ENCODE measurements at places on chromosomes 1 and 21.

- DNase-seq: peak; percentile 24
These were observed 420.4 kb upstream of the RUNX1 start for GRCh38 chr21:35469498-35469897.

- no peak for DNase-seq
These were observed 97.1 kb downstream of the VAV3 start for GRCh38 chr1:107867897-107868296.

DNA sequence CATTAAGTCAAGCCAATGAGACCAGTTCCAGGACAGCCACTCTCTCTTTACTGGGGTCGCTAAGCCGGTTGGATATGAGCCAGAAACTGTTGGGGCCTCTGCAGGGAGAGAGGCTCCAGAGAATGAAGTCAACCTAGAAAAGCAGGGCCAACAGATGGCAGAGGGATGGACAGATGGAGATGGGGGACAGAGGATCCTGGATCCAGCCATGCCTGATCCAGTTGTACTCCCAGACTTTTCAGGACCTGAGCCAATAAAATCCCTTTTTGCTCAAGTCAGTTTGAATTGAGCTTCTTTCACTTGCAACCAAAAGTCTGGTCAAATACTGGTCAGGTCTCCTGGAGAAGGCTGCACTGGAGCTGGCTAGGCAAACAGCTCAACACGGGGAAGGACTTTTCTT is 2.2 kb downstream of the DHCR24 start:
- no peak for DNase-seq

DNA sequence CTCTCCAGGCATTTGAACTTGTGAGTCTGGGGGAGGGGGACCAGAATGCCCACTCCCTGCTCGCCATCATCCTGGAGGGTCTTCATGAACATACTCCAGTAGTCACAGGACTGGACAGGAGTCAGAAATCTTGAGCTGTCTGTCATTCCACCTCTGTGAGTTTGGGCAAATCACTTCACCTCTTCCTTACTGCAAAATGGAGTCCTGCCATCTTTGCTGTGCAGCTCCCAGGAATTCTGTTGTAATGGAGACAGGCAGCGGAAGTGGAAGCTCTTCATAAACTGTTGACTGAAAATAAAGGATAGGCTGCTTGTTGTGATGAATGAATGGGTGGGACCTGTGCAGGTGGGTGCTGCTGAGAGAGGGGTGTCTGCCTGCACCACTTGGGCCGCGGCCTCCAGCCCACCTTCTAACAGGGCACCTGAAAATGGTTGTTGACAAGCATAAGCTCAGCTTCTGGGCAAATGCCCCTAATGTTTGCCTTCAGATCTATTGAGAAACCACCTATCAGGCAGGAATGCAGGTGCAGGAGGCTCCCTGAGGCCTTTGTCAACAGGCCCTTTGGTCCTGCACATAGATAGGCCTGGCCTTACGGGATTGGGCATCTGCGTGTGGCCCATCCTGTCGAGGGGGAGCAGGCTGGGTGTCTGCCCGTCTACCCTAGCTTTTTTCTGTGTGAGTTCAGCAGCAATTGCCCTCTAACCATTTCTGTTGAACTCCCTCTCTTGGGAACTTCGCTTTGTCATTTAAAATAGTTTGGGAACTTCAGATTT is 321.0 kb downstream of the RPS6KC1 start:
- DNase-seq: no peak

GRCh38 chr1:221911714-221912113 is 169.8 kb upstream of the DUSP10 start:
- DNase-seq: no peak

DNA sequence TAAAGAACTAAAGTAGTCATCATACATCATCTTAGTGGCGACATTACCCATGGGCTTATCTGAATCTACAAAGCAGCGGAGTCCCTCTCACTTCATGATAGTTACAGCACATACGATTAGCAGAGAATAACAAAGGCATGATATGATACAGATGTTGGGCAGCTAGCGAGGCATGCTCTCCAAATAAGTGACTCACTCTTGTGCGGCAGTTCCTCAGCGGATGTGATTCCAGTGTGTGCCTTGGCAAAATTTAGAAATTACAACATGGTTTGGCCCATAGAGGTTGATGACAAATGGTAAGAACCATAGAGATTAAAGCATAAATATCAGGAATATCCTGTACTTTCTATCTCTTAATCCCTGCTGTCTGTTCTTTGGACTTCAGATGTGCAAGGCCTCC is 48.1 kb upstream of the PAXBP1 start:
- DNase-seq: peak; percentile 90

GRCh38 chr1:230400007-230400344 is 26.2 kb downstream of the PGBD5 start:
- DNase-seq: no peak

GRCh38 chr21:44552136-44552535 is 831 bp upstream of the KRTAP10-2 start:
- no peak for DNase-seq

GRCh38 chr1:66492424-66492823 is 41.5 kb upstream of the SGIP1 start:
- no peak for DNase-seq

DNA sequence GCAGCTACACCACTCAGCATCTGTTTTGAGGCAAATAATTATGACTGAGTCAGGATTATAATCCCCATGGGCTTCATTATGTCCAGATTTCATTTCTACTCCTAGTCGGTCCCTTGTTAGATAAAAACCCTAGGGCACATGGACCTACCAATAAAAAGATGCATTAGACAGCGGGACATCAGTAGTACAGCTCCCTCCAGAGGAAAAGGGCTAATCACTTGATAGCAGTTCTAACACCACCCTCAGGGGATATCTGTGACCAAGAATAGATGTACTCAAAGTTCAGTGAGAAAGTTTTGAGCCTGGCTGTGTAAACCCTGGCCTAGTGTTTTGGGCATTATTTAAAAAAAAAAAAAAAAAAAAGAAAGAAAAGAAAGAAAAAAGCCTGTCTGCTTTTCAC is 10.0 kb downstream of the GJA8 start:
- DNase-seq: no peak

Data from AG20443 (cell line).